ENCODE measurements at places on chromosomes 2 and 18. TPM values are rescaled to one million over a fixed set of nuclear protein-coding genes. Genes with fewer than 3 reads are reported as not detected.

Gene FAM228A
- total RNA-seq = not detected

Gene CRYGD
- total RNA-seq = not detected

Gene CACNB4
- total RNA-seq = 0.11 TPM

Gene MAP3K20
- total RNA-seq = 13.8 TPM

Gene TRAK2
- total RNA-seq = 4.4 TPM

Gene SLC30A3
- 0.66 TPM for total RNA-seq

Gene SIX2
- not detected for total RNA-seq

Gene KCMF1
- 36.6 TPM for total RNA-seq

Gene GRB14
- total RNA-seq = 0.53 TPM

Gene GALR1
- not detected for total RNA-seq

Gene PPP1R7
- 49.7 TPM for total RNA-seq

Gene LIPG
- total RNA-seq = 0.72 TPM
